ENCODE measurements at places on chromosomes 5 and 9.

GRCh38 chr9:119298076-119298853 lies 71.0 kb downstream of the BRINP1 start:
- no peak for DNase-seq

DNA sequence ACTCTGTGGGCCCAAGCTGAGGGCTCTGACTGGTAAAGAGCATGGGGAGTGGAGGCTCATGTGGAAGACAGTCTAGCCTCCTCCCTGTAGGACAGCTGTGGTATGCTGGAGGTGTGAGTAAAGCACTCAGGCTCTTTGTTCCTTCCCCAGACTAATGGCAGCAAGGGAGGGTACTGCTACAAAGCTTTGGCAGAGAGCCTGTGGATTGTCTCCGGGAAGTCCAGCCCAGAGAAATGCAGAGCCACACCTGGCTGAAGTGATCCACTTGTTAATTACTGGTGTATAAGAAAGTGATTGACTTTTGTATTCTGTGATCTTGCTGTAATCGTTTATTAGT lies 161.7 kb downstream of the OXCT1 start:
- no peak for DNase-seq

GRCh38 chr5:16547200-16547842 lies 69.5 kb downstream of the RETREG1 start:
- DNase-seq: no peak

DNA sequence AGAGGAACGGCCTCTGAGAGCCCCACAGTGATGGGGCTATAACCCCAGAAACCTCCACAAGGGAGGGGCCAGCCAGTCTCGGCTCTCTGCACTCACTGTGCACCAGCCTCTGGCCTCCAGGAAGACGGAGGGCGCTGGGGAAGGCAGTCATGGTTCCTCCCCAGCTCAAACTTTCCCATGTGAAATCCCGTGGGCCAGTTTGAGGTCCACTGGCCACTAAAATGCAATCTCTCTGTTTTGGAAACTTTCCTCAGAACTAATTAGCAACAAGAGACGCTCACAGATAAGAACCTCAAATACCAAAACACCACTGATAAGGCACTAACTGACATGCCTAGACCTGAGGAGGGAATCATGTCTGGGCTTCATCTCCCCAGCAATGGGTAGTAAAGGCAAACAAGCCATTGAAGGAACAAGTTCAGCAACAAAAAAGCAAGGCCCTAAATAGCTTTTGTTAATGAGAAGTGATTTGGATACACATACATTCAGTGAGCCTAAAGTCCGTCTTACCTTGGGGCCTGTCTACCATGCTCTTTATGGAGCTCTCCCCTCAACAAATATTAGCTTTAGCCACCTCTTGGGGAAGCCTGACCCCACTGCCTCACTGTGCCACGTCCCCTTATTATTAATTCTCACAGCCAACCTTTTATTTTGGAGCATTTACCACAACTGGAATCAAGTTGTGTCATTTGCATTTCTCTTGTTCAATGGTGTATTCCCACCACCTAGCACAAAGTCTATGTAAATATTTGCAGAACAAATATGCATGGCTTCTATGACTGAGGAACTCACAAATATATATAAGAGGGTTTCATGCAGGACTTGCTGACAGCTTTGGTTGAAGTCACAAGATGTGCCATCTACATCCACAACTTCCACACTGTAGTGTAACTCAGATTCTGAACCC lies 56.1 kb upstream of the GLRX start:
- DNase-seq: no peak

DNA sequence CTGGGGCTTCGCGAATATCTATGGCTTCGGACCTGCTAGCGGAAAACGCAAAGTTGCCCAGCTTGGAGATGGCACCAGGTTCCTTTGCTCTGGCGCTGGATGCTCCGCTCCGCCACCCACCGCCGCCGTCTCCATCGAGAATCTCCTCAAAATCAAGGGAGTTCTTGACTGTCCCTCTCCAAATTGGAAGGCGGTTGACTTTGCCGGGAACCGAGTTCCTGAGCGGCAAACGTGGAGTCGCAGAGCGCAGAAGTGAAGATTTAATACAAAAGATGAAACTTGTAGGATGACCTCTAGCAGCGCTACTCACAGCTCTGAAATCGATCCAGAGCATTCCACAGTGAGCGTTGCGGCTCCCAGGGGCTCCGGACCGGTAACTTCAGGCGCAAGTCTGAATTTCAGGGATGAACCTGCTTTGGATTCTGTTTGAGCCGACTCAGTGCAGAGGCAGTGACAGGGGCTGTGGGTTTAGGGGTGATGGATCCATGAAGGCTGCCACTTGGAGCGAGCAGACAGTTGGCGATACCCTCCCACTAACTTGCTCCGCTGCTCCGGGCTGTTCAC lies 1641.5 kb upstream of the C9orf72 start:
- no peak for DNase-seq

- DNase-seq: no peak
These were observed 32.6 kb downstream of the SSBP2 start for GRCh38 chr5:81718300-81718699.

DNA sequence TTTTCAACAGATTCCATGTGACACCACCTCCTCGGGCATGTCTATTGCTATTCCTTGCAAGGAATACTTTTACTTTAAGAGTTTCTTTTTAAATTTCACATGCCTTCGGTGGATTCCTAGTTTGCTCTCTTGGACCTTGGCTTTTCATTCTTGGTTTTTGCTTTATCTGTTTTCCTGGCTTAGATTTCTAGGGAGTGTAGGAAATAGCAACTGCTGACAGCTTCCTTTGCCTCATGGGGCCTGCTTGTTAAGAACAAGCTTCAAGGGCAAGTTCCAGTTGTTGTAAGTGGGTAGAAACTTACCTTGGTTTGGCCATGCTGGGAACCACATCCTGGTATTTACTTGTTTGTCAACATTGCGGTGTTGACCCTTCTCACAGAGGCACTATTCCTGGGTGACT lies 348.5 kb downstream of the DMAC1 start:
- DNase-seq: no peak

- DNase-seq: peak; percentile 30
These were observed 87.5 kb downstream of the DAB2IP start for GRCh38 chr9:121738968-121739367.

GRCh38 chr5:76818844-76819831 lies at the start of gene F2RL1:
F2RL1 (plus strand) TSS chr5:76819030; CDS start chr5:76819183, 153 bp downstream.
- DNase-seq: peak; percentile 33

- DNase-seq: no peak
These were observed 556.1 kb downstream of the CDH9 start for GRCh38 chr5:26482076-26482809.

DNA sequence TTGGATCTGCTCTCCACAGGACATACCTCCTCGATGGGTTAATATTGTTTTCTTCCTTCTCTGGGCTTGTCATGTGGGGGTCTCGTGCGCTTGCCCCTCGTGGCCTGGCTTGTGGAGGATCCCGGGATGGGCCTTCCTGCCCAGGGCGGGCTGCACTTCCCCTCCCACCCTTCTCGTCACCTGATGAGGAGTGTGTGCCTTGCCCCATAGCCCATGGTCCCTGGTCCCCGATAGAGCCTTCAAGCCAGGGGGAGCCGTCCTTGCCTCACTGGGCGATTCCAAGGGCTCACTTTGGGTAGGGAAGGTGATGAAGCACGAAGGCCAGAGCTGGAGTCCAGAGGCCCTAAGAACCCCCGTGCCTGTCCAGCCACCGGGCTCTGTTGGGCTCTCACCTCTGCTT lies 28.7 kb downstream of the DYNC2I2 start:
- no peak for DNase-seq

GRCh38 chr9:13896047-13896446 lies 417.9 kb downstream of the NFIB start:
- DNase-seq: no peak

Measured in fibroblast of gingiva (primary cell).